NCI-H446 treated with DMSO at 0.1 percent for 48 hours (cell line): ENCODE measurements at places on chromosomes 7 and 10.

DNA sequence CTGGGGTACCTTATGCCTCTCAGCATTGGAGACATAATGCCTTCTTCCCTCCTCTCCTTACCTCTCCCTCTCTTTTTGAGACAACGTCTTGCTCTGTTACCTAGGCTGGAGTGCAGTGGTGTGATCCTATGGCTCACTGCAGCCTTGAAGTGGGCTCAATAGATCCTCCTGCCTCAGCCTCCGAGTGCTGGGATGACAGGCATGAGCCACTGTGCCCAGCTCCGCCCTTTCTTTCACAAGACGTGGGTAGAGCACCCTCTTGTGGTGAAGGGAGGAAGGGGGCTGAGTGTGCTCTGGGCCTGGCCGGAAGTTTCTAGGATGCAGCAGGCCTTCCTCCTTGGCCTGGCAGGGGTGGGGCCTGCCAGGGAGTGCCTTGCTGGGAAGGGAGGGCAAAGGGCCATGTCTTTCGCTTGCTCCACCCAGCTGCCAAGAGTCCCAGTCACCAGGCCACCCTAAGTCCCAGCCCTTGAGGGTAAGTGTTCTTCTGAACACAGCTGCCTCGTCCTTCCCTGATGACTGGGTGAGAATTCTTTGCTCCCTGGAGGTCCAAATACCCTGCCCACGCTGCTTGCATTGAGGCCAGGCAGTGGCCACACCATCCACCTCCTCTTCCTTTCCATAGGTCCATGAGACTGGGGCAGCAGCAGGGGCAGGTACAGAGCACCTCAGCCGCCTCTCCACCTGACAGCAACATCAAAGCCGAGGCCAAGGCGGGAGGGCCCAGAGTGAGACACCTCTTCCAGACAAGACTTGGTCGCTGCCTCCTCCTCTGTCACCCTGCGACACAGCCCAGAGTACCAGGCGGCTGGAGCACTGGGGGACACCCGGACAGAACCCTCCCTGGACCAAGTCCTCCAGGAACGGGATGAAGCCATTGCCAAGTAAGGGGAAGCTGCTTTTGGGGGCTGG, 3.7 kb downstream of the ABHD11 start:
- DNase-seq = peak; percentile 17

DNA sequence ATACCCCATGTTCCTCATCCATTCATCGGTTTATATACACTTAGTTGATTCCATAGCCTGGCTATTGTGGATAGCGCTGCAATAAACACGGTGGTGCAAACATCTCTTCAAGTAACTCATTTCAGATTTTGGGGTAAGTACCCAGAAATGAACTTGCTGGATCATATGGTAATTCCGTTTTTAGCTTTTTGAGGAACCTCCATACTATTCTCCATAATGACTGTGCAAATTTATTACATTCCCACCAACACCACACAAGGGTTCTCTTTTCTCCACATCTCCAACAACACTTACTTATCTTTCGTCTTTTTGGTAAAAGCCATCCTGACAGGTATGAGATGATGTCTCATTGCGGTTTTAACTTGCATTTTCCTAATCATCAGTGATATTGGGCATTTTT, 3.7 kb downstream of the NPFFR1 start:
- no peak for DNase-seq

GRCh38 chr10:63157845-63158624, 24.9 kb downstream of the NRBF2 start:
- peak; percentile 56 for DNase-seq

- peak; percentile 60 for DNase-seq
Measured at GRCh38 chr7:32957326-32958045, at the start of gene FKBP9. Gene FKBP9, plus strand, starts transcription at chr7:32957440. Its CDS starts 134 bp downstream, at chr7:32957574.

- no peak for DNase-seq
Measured at GRCh38 chr7:41955451-41955850, 252.6 kb upstream of the INHBA start.

DNA sequence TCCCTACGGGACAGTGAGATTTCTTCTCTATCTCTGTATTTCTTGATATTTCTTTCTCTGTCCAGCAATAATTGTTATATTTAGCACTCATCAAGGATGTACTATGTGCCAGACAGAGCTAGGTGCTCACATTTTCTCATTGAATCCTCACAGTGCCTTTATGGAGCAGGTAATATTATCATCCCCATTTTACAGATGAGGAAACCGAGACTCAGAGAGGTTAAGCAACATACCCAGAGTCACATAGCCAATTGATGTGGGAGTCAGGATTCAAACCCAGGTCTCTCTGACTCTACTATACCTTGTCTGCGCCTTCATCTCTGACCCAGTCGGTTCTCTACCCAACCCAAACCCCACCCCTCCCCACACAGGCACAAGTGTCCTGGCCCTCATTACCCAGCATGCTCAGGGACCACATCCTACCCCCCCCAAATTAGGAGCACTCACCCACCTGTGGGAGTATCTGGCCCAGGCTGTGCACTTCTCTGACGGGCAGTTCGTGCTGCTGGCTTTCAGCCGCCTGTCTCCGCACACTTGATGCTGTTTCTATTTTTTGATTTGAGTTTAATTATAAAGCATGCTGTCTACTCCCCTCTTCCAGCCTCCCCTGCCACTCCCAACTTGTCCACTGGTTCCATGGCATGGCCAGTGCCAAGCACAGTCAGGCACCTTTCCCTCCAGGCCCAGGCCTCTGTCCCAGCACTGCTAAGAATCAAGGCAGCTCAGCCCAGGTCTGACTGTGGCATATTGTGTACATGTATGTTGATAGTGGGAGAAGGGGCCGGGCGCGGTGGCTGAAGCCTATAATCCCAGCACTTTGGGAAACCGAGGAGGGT, 9.8 kb upstream of the SAMD8 start:
- no peak for DNase-seq

DNA sequence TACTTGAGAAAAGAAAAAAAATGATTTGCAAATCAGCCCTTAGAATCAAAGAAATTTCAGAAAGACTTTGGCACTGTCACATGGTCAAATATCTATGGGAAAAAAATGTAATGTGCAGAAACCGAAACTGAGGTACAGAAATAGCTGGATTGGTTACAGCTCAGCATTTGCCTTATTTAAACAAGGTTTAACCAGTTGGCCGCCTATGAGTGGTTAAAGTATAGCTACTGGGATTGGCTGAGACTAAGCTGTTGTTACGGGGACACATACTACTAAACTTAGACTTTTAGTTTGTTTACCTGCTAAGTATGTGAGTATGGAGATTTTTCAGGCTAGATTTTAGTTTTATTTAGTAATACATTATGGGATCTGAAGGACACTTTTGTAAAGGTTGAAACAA, 38.6 kb downstream of the SFTPD start:
- DNase-seq = no peak

GRCh38 chr10:77027576-77027975, 610.0 kb downstream of the KCNMA1 start:
- DNase-seq = no peak

- no peak for DNase-seq
Measured at GRCh38 chr10:5522913-5523560, 1.7 kb upstream of the CALML3 start.

DNA sequence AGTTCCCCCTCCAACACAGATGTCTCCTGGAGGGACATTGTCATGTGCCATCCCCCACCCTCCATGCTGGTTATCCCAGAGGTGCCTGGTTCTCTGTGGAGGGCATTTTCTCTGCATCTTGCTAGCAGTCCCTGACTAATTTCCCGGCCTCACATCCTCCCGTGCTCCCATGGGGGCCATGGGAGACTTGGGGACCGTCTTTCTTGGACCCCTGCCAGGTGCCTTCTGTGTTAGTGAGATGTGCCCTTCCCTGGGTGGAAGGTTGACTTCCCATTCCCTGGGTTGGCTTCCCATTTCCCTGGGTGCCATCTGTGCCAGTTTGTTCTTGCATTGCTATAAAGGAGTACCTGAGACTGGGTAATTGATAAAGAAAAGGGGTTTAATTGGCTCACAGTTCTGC, 22.5 kb upstream of the GNA12 start:
- no peak for DNase-seq

GRCh38 chr10:130929422-130930325, 381.8 kb downstream of the TCERG1L start:
- no peak for DNase-seq

DNA sequence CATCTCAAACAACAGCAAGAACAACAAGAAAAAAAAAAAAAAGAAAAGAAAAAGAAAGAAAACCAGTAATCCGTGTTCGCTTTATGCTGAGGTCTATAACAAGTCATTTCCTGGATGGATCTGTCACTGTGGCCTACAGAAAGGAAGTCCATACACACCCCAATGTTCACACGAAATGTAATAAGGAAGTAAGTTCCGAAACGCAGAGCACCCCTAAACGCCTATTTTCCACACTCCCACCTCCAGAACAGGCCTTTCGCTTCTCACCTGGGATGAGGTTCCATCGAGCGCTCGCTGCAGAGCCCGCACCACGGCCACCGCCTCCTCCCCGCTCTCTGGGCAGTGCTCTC, 735 bp downstream of the ZNF394 start:
- no peak for DNase-seq

DNA sequence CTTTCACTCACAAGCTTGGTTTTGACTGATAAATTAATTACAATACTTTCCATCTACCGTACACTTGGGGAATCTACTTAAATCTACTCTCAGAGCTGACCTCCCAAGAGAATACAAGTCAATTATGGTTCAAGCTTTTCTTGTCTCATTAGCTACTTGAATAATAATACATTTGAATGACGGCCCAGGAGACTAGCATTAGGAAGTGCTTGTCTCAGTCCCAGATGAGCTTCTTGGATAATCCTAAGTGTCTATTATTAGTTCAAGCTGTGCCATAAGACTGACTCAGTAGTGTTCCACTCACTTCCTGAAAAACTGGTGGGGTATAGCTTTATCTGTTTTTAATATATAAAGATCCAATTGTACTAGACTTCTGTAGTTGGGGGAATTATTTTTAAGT, 100.2 kb downstream of the GNAT3 start:
- DNase-seq = no peak

GRCh38 chr10:62430881-62431280, 56.7 kb downstream of the ZNF365 start:
- no peak for DNase-seq

GRCh38 chr10:113550365-113550764, 2.5 kb upstream of the HABP2 start:
- DNase-seq = no peak

DNA sequence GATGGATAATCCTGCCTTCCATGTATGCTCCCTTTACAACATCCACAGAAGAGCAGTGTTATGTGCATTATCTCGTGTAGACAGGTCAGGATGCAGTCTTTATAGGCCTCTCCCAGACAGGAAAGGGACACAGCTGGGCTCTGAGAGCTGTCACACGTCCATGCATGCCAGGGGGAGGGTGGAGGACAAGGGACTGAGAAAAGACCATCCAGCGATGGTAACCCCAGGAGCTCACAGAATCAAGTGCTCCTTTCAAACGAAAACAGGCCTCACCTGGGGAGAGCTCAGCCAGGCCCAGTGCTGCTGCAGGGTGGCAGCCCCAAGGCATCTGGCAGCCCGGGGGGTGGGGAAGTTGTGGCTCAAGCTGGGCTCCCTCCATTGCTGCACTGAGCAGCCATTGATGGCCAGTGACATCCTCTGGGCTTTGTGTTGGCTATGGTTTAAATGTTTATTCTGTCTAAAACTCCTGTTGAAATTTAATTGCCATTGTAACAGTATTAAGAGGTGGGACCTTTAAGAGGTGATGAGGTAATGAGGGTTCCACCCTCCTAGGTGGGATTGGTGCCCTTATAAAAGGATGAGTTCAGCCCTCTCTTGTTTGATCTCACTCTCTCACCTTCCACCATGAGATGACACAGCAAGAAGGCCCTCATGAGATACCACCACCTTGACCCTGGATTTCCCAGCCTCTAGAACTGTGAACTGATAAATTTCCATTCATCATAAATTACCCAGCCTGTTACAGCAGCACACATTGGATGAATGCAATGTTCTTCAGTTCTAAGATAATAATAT, 15.7 kb downstream of the JCAD start:
- no peak for DNase-seq

- DNase-seq = peak; percentile 13
Measured at GRCh38 chr7:111735661-111736551, 173.6 kb upstream of the IMMP2L start.

GRCh38 chr7:103140061-103140460, 8.8 kb downstream of the NAPEPLD start:
- no peak for DNase-seq

DNA sequence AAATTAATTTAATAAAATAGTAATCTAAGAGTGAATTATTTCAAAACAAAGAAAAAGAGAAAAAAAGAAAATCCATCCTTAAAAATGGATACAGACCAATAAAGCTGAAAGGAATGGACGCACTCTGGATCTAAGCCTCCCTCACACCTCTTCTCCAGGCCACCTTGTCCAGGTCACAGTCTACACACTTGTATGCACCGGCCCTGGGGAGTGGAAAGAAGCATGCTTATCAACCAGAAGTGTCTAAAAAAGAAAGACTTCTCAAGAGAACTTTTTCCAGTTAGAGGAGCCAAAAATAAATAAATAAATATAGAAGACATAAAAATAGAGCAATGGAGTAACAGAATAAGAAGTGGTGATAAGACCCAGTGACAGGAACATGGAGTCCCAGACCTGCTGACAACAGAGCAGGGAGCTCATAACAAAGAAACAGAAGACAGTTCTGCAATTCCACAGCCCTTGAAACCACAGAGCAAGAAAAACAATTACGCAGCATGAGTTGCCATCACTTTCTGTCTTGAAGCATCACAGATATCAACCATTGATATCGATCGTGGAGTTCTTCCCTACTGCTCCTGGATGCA, 311.7 kb upstream of the NFE2L3 start:
- DNase-seq = no peak

GRCh38 chr7:129635300-129636029, 23.9 kb downstream of the NRF1 start:
- DNase-seq = peak; percentile 25

DNA sequence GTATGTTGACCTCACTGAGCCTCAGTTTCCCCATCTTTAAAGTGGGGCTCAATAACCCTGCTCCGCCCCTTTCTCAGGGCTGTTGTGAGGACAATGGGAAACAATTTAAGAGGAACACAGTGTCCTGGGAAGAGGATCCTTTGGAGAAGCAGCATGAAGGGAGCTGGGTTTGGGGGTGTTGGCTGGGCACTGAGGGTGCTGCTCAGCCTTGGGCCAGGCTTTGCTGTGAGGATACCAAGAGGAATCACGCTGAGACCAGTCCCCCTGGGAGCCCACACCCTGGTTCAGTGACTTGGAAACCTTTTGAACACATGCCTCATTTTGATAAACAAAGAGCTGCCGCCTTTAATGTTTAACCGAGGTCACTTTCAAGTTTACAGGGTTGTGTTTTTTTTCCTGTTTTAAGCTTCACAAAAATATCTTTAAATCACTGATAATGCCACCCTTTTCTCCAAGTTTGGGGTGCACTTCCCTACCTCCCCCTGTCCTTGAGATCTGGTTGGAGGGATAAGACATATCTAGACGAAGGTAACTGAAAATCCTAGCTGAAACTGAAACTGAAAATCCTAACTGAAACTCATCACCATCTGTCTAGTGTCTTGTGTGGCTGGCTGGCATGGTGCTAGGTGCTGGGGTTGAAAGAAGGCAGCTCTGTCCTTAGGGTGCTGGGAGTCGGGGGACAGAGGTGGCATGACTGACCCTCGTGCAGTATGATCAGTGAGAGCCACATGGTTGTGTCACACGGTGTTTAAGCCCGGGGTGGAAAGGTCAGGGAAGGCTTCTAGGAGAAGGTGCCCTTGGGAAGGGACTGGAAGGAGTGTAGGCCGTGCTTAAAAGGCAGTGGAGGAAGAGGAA, 27.7 kb downstream of the ZNF775 start:
- no peak for DNase-seq

- DNase-seq = no peak
Measured at GRCh38 chr7:4523219-4523618, 158.9 kb upstream of the FOXK1 start.

GRCh38 chr10:4846775-4847174, 20.8 kb downstream of the AKR1E2 start:
- no peak for DNase-seq

GRCh38 chr10:46550076-46550790, 6.2 kb downstream of the GPRIN2 start:
- DNase-seq = no peak
